NCI-H748 treated with DMSO at 0.1 percent for 48 hours (cell line): ENCODE measurements at places on chromosomes 6 and 20.

- DNase-seq, result no peak
Measured at GRCh38 chr20:25046181-25046641, 11.7 kb downstream of the ACSS1 start.

DNA sequence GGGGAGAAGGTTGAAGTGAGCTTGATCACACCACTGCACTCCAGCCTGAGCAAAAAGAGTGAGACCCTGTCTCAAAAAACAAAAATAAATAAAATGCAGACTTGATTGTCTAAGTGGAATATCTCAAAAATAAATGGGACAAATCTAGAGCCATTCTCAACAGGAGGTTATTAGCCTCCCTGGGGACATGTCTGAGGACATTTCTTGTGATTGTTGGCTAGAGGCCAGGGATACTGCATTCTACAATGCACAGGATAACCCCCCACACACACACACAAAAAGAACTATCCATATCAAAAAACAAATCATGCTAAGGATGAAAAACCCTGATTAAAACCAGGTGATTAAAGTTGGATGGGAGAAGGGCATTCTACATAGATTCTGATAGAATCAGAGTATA, 37.5 kb downstream of the FAM217A start:
- no peak for DNase-seq

DNA sequence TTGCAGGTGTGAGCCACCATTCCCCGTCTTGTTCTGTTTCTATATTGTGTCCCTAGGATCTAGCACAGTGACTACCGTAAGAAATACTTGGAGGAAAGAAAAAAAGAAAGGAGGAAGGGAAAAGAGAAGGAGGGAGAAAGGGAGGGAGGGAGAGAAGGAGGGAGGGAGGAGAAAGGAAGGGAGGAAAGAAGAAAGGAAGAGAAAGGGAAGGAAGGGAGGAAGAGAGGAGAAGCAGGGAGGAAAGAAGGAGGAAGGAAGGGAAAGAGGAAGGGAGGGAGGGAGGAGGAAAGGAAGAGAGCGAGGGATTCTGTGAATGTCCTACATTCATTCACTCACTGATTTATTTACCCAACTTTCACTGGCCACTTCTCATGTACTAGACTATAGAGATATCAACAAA, 178.4 kb downstream of the MAFB start:
- no peak for DNase-seq

DNA sequence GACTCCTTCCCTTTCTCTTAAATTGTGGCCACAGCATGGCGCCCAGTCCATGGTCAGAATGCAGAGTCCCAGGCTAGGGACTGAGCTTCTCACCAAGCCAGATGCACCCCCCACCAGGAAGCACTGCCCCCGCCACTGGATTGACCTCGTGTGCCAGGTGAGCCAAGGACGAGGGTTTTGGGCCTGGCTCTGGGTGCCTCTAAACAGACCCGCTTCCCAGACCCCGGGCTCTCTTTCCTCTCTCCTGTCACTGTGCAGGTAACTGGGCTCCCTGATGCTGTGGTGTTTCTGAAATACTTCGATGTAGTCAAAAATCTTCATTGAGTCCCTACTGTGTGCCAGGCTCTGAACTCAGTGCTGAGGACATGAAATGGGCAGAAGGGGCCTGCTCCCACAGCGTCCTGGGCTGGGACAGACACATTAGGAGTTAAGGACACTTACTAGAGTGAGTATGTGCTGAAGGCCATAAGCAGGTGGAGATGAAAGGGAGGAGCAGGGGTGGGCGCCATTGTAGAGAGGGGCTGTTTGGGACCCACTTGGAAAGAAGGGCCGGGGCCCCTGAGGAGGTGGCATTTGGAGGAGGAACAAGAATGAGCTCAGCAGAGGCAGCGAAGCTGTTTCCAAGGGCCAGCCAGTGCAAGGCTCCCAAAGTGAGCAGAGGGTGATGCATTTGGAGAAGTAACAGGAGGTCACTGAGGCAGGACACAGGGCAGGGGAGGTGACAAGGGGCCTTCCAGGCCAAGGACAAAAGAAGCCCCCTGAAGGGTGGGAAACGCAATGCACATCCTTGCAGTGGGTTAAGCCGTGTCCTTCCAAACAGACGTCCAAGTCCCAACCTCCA, 217.1 kb downstream of the ANKRD60 start:
- DNase-seq, result no peak

GRCh38 chr6:5163247-5163646, 78.1 kb downstream of the PPP1R3G start:
- no peak for DNase-seq

GRCh38 chr6:169427856-169428255, 174.2 kb upstream of the THBS2 start:
- DNase-seq, result no peak

- no peak for DNase-seq
Measured at GRCh38 chr6:136604328-136604825, 54.2 kb upstream of the MAP7 start.

GRCh38 chr6:6556738-6557503, 31.6 kb upstream of the LY86 start:
- peak; percentile 51 for DNase-seq
